Stimulated activated CD8-positive, alpha-beta memory T cell treated with anti-CD3 and anti-CD28 coated beads, Interleukin-4, amount 100 ng/mL, for 4 hours (primary cell): ENCODE measurements at places on chromosomes 13 and 19.

DNA sequence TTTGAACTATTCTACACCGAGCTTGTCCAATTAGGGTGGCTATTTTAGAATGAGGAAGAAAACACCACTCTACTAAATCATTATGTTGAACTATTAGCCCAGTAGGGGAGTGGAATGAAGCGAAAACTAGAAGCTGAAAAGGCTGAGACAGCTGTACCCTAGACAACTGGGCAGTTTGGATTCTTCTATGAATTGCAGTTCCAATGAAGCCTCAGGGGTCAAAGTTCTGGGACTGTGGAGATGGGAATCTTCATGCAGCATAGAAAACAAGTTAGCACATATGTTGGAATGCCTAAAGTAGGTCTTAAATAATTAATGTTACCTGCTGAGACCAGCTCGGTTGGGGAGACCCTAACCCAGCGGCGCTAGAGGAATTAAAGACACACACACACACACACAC lies 62.7 kb upstream of the ZNF726 start:
- DNase-seq, result no peak

DNA sequence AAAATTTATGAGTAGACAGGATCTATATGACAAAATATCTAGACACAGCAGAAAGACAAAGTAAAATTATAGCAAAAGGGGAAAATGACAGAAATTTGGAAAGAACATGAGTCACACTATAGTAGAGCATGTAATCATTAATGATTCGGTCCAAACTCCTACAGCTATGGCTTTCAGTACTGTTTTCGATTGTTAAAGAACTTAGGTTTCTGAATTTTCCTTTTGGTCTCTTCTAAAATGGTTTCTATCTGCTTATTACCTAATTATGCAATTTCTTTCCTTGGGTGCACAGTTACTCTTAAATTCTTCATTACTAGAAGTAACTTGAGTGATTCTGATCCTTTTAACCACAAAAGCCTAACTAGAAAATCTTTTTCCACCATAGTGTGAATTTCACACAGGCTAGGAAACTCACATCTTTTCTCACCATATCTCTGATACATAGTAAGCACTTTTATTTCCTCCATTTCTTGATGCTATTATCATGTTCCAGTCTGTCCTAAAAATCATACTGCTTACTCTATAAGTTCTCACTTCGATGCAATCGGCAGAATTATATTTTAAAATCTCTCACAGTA lies 1101.4 kb downstream of the PCDH9 start:
- DNase-seq, result no peak

DNA sequence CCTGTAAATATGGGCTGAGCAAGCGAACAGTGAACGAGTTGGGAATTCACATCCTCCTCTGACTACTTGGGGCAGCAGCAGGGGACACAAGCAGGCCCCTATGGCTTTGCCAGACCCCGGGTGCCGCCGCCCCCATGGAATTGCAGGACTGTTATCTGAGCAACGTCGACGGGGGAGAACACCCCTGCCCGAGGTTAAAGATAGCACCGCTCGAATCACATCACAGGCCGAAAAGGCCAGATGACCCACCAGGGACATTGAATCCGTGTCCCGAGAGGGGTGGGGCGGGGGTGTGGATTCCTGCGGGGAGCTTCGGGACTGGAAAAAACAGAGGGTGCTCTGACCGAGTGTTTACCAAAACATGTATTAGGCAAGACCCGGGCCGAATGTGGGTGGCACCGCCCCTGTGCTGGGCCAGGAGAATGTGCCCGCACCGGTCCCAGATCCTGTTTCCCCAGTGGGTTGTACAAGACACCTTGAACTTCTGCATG lies 9.1 kb downstream of the FEM1A start:
- DNase-seq, result no peak

DNA sequence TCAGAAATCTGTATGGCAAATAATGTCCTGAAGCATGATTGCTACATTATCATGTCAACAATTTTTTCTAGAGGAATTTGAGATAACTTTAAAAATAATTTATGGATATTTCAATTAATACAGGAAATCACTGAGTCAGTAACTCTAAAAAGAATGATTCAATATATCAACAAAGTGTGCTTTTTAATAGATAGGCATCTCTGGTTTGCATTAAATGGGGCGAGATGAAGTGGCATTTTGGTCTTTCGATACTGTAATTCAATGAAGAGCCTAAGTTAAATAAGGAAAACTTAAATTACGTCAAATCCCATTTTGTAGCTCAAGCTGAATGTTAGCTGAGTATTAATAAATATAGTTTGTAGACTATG lies 342.8 kb downstream of the DACH1 start:
- no peak for DNase-seq

DNA sequence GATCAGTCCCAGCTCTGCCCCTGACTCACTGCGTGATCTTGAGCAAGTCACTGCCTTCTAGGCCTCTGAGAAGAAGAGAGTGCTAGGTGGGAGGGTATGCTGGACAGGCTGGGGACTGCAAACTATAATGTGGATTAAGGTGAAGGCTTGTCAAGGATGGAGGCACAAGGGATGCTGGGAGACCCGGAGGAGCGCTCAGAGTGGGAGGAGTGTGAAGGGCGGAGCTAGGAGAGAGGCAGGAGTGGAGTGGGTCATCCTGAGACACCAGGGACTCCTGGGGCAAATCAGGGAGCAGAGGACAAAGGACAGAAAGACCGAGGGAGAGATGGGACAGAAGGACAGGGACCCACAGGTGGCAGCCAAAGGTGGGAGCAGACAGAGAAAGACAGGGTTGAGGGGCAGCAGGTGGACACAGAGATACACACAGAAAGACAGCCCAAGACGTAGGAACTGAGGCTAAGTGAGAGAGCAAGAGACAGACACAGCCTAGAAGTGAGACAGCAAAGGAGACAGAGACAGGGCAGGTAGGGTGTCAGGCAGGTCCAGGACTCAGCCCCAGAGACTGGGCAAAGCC lies 2.6 kb downstream of the GRIK5 start:
- no peak for DNase-seq

GRCh38 chr19:18419699-18420460 lies 682 bp downstream of the SSBP4 start:
- DNase-seq, result no peak

DNA sequence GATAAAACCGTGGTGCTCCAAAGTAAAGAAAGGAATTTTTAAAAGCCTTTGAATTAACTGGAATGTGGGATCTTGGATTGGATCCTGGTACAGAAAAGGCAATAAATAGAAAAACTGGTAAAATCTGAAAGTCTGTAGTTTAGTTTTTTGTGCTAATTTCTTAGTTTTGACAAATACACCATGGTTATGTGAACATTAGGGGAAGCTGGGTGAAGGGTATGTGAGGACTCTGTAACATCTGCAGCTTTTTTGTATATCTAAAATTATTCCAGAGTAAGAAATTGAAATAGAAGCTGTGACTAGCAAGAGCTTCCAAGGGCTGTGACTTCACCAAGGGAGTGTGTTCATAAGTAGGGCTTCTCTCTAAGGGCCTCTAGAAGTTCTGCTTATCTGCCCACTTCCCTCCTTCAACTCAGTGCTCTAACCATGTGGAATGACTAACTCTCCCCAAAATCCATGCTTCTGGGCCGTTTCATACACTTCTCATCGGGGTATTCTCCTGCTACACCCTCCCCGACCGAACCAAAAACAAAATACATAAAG lies 26.5 kb downstream of the ARHGAP35 start:
- no peak for DNase-seq

- DNase-seq, result no peak
These were observed 2.7 kb upstream of the RAP2A start for GRCh38 chr13:97431171-97431764.

GRCh38 chr13:99566125-99567083 lies 65.1 kb downstream of the TM9SF2 start:
- no peak for DNase-seq

- no peak for DNase-seq
These were observed 34.9 kb upstream of the POMP start for GRCh38 chr13:28623782-28624706.

DNA sequence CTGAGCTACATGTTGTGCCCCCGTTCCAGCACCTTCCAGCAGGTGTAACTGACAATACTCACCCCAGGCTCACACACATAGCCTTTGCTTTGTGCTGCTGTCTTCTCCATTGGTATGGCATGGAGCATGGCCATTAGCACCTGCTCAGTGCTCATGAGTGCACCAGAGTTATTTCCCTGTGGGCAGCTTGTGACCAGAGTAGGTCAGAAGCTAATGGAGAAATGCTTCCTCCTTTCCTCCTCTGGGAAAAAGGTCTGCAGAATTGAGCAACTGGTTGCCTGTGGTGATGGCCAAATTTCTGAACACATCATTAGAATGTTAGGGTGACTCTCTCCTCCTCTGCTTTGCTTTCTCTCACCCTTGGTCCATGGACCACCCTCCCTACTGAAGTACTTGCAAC lies 344.5 kb upstream of the TMTC4 start:
- DNase-seq, result no peak

DNA sequence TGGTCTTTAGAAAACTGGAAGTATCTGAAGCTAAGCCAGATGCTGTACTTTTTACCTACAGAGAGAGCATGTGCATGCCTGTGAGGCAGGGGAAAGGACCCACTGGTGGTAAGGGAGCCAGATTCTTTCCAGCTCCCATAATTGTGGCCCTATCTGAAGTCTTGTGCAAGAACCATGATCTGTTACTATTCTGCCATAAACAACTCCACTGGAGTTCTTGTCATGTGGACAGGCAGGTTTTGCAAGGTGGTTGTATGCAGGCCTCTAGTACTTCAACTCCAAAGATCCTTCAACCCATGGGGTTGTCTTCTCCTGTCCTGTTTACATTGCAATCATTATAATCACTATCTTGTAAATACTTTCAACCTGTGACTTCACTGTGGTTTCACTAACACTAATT lies 14.1 kb downstream of the PROSER1 start:
- DNase-seq, result no peak

DNA sequence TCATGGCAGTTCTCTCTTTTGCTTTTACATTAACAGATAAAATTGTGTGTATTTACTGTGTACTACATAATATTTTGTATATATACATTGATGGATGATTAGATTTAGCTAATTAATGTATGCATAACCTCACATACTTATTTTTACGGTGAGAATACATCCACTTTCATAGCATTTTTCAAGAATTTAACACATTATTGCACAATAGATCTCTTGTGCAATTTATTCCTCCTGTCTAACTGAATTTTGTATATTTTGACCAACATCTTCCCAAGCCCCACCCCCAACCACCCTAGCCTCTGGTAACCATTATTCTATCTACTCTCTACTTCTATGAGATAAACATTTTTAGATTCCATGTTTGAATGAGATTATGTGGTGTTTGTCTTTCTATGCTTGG lies 194.7 kb downstream of the RBM26 start:
- no peak for DNase-seq

DNA sequence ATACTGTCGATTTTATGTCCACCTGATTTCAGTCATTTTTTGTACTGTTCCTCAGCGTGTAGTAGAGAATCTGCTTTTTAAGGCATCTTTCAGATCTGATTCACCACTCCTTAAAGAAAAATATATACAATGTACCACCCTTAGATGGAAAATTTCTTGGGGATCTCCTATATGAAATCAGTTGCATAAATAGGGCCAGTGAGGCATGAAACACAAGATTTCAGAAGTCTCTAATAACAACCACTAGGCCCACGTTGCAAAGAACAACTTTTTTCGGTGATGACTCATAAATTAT lies 1.4 kb downstream of the USP12 start:
- no peak for DNase-seq

GRCh38 chr13:46119883-46120614 lies 15.2 kb upstream of the CPB2 start:
- no peak for DNase-seq

DNA sequence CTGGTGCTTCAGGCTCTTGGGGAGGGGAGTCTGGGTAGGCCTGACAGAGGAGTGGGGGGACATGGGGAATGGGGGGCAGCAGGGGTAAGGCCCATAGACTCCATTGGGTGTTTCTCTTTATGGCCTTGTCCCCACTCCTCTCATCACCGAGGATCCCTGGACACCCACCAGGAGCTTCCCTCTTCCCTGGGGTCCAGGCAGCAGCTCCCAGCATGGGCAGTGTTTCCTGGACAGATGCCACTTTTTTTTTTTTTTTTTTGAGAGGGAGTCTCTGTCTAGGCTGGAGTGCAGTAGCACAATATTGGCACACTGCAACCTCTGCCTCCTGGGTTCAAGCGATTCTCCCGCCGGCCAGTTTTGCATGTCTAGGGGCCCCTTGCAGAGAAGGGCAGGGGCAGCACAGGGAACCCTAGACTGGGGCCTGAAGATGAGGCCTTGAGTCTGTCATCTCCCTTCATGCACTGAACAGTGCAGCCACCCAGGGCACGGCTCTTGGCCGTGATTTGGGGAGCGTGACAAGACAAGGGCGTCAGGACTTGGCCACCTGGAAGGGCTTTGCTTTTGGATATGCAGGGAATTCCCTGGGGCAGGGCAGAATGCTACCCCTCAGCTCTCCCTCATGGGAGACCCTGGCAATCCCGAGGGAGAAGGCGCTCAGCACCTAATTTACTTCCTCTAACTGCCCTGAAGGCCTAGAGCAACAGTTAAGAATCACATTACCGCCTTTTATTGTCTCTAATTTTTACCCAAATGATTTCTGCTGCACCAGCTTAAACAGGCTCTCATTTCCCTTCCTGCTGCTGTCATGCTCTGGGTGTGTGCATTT lies 213.9 kb upstream of the ZNF536 start:
- no peak for DNase-seq

DNA sequence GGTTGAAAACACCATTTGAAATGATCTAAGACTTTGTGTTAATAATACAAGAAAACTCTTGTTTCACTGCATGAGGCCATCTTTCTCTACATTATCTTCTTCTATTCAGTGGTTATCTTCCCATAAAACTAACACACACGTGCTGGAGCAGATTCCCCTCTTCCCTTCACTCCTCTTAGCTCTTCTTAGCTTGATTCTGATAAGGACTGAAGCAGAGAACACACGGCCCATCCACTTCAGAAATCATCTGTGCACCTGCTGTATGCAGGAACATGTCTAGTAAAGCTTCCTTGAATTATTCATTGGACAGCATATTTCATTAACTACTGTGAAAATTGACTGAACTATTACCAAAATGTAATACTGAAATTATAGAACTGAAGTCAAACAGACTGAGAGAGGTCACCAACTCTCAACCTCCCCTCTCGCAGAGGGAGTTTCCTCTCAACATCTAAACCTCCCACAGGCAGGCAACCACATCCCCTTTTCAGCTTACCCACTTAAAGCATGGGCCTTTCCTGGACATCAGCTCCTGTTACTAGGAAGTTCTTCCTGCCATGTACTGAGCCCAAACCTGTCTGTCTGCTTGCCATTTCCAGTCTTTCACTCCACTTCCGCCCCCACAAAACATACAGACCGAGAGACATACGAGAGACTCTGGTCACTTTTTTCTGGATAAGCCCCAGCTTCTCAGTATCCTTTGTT lies 113.9 kb downstream of the CRYL1 start:
- no peak for DNase-seq
